Fibroblast of lung (primary cell): ENCODE measurements at places on chromosomes 16 and 17. TPM values are rescaled to one million over a fixed set of nuclear protein-coding genes. Genes with fewer than 3 reads are reported as not detected.

GLYR1 gene
- total RNA-seq, result 39.6 and 40.8 TPM in 2 replicates

DBNDD1 gene
- total RNA-seq, result 1.3 and 3.6 TPM in 2 replicates

SLC52A1 gene
- 0.26 and 0.66 TPM in 2 replicates for total RNA-seq

ENPP7 gene
- total RNA-seq, result not detected in 2 replicates

UQCRC2 gene
- total RNA-seq, result 192 and 204 TPM in 2 replicates

TMED6 gene
- total RNA-seq, result not detected in 2 replicates

SLC16A6 gene
- 1.5 and 8.3 TPM in 2 replicates for total RNA-seq

CTCF gene
- total RNA-seq, result 20.0 and 21.1 TPM in 2 replicates

PSMB10 gene
- total RNA-seq, result 53.2 and 66.9 TPM in 2 replicates

DCUN1D3 gene
- 30.8 and 42.8 TPM in 2 replicates for total RNA-seq

PHOSPHO1 gene
- under 0.01 and 0.17 TPM in 2 replicates for total RNA-seq

CCL22 gene
- total RNA-seq, result not detected in 2 replicates

FOXJ1 gene
- not detected in 2 replicates for total RNA-seq

WFIKKN1 gene
- total RNA-seq, result under 0.01 and 0.17 TPM in 2 replicates

ADAP2 gene
- total RNA-seq, result 3.3 and 4.3 TPM in 2 replicates

RSAD1 gene
- total RNA-seq, result 23.9 and 28.4 TPM in 2 replicates

NARF gene
- total RNA-seq, result 22.0 and 30.0 TPM in 2 replicates

TEKT5 gene
- 0.26 TPM in 1 of 2 replicates, not detected in the other for total RNA-seq

XYLT1 gene
- 12.3 and 21.8 TPM in 2 replicates for total RNA-seq

HERPUD1 gene
- total RNA-seq, result 111 and 117 TPM in 2 replicates

GNG13 gene
- not detected in 2 replicates for total RNA-seq

UMOD gene
- not detected in 2 replicates for total RNA-seq

DNASE1L2 gene
- 0.77 and 0.99 TPM in 2 replicates for total RNA-seq

SERPINF2 gene
- under 0.01 and 0.17 TPM in 2 replicates for total RNA-seq

DNAI2 gene
- not detected in 2 replicates for total RNA-seq

PABPN1L gene
- not detected in 2 replicates for total RNA-seq

CALB2 gene
- 0.51 and 1.3 TPM in 2 replicates for total RNA-seq

PSMC3IP gene
- total RNA-seq, result 2.3 and 4.6 TPM in 2 replicates

KRTAP2-3 gene
- not detected in 2 replicates for total RNA-seq

CCL17 gene
- not detected in 2 replicates for total RNA-seq

PRR35 gene
- not detected in 2 replicates for total RNA-seq

HIGD1B gene
- total RNA-seq, result not detected in 2 replicates

CHD9NB gene
- 3.6 and 5.3 TPM in 2 replicates for total RNA-seq

CDH15 gene
- total RNA-seq, result 0.26 and 0.99 TPM in 2 replicates

ABCC12 gene
- not detected in 2 replicates for total RNA-seq

RCVRN gene
- total RNA-seq, result not detected in 2 replicates

TBC1D3E gene
- not detected in 2 replicates for total RNA-seq
